ENCODE measurements at places on chromosomes 7 and 10.
A peak's percentile ranks its signal among the peaks of the same experiment; 100 is the strongest.

DNA sequence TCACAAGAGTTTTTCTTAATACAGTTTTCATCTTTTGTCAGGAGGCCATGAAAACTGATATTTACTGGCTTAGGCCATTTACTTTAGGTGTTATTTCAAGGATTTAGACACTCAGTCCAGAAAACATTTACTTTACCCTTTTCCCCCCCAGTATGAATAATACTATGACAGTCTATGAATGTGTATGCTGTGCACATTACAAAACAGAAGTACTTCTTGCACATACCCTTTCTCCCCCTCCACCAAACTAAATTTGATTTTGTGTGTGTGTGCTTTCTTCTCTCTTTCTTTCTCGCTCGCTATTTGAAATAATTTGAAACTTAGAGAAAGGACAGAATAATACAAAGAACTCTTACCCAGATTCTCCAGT lies 41.3 kb downstream of the RBM33 start:
- DNase-seq, result no peak

- DNase-seq, result no peak
Measured at GRCh38 chr7:131288450-131288849, 39.2 kb upstream of the MKLN1 start.

- DNase-seq, result no peak
Measured at GRCh38 chr10:129780901-129781795, 182.9 kb downstream of the EBF3 start.

GRCh38 chr7:41643616-41644015 lies 59.3 kb downstream of the INHBA start:
- DNase-seq, result no peak

DNA sequence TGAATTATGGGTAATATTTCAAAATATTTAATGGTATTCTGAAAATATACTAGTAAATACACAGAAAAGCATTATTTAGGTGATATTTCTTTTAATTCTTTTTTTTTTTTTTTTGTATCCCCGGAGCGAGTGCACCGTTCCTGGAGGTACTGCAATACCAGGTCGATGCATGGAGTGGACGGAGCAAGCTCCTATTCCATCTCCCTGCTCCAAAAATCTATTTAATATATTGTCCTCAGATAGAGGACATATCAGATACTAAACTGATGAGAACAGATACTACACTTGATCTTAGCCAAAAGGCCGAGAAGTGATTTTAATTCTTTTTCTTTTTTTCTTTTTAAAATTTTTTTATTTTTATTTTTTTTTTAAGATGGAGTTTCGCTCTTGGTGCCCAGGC lies 10.8 kb downstream of the BTRC start:
- DNase-seq, result no peak

DNA sequence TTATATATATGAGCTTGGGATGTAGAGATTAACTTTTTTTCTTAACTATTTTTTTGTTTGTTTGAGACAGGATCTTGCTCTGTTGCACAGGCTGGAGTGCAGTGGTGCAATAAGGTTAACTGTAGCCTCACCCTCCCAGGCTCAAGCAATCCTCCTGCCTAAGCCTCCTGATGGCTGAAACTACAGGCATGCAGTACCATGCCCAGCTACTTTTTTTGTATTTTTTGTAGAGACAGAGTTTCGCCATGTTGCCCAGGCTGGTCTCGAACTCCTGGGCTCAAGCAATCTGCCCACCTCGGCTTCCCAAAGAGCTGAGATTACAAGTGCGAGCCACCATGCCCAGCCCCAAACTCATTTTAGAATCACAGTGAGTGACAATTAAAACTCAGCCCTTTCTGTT lies 105.2 kb downstream of the CUBN start:
- DNase-seq, result no peak

- no peak for DNase-seq
Measured at GRCh38 chr10:102264371-102264770, 19.0 kb downstream of the GBF1 start.

DNA sequence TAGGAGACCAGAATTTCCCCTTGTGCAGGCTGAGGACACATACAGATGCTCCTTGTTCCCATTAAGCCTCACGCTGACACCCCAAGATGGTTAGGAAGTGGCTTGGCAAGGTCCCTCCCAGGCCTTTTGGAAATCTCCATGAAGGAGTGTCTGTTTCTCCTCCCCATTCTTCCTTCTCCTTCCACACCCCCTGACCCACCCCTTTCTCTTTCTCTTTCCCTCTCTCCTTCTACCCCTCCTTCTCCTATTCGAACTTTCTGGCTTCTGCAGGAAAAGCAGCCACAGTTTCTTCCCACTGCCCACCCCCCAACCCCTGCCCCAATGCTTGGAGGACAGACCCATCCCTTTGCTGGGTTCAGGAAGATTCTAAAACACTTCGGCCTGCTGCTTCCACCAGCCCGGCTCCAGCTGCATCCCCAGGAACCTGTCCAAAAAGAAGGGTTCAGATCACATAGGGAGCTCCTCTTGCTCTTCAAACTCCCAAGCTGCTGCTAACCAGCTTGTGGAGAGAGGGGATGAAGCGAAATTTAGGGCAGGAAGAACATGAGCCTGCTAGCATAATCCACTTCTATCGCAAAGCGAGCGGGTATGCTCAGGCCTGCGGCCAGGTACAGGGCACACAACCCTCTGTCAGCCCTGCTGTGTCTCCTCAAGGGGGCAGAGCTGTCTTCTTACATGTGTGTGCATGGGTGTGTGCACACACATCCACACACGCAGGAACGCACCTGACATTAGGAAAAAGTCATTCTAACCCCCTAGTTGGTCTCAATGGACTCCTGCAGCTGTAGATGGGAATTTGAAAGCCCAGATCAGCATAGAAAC lies 80.4 kb downstream of the PPP1R3C start:
- DNase-seq, result peak; percentile 43

DNA sequence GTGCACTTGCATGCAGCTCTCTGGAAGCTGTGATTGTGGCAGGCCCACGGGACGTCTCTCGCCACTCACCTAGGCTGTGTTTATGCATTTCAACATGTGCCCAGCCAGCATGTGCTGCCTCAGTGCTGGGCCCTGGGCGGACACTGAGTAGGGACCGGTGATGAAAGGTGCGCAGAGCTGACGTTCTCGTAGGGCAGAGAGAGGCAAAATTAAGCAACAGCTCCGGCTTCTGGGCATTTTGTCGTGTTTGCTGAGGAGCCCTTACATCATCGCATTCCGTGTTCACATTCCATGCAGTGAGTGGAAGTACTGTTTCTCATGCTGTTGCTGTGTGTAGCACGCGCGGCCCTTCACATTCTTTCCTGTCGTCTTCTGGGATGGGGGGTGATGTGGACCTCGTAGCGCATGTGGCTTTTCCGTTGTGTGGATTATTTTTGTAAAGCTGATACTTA lies 50.5 kb downstream of the PRF1 start:
- DNase-seq, result peak; percentile 96

DNA sequence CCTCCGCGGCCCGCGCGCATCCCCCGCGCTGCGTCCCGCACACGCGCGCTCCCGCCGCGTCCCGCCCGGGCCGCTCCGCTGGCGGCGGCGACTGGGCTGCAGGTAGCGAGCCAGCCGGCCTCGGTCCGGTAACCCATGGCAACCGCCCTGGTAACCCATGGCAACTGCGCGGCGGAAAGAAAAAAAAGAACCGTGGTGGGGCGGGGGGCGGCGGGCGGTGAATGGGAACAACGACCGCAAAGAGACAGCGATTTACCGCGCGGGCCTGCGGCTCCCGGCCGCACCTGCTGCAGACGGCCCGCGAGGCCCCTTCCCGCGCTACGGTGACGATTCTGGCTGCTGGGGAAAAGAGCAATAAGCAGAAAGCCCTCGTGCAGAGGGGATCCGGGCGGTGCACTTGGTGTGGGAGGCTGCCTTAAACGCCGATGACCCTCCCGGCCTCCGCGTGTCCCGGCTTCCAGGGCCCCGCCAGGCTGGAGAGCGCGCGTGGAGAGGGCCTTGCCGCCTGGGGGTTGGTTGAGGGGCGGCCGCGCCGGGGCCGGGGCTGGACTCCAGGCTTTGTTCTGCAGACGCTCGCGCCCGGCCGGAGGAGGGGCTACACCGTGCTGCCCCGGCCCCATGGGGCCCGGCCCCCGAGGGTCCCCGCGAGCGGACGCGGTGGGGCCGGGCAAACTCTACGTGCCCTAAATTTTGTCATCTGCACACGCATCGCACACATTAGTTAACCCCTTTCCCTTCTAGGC lies 84.7 kb downstream of the SNX10 start:
- DNase-seq, result no peak

- peak; percentile 3 for DNase-seq
Measured at GRCh38 chr7:110442381-110442837, 648.5 kb upstream of the LRRN3 start.

DNA sequence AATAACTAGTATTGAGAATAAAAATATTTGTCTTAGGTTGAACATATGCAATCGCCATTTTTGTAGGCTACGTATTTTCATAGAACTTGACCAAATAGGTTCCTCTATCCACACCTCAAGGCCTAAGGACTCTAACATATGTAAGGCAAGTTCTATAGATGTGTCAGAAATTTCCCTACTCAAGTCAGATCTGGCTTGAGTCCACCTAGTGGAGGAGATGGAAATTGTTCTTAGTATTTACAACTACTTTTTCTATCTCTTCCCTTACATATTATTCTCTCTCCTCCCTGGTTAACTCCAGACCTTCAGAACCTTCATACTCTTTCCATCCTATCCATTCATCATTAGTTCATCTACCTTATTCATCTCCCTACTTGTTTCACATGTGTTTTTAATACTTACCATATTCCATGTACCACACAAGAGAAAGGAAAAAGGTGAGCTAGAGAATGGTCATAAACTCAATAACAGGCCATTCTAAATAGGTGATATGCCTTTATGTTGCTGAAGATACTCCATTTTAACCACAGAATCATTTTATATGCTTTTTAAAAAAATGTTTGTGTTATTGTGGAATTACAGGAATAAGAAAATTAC lies 174.5 kb upstream of the HDAC9 start:
- peak; percentile 74 for DNase-seq

- no peak for DNase-seq
Measured at GRCh38 chr7:108367946-108368345, 88.3 kb downstream of the NRCAM start.

DNA sequence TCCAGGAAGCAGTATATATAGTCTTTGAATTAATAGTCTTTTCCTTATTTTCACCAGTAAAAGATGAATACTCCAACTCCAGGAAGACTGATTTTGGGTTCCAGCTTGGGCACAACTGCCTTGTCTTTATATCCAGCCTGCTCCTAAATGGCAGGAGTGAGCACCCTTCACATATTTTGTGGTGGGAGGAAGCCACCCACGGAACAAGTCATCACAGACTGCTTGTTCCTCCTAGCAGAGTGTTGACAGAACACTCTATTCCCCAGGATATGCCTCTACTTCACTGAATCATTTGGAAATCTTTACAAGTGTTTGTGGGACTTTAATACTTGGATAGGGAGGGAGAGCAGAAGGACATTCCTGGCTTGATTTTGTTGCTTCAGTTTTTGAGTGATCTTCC lies 31.7 kb downstream of the ITPRID1 start:
- DNase-seq, result no peak

DNA sequence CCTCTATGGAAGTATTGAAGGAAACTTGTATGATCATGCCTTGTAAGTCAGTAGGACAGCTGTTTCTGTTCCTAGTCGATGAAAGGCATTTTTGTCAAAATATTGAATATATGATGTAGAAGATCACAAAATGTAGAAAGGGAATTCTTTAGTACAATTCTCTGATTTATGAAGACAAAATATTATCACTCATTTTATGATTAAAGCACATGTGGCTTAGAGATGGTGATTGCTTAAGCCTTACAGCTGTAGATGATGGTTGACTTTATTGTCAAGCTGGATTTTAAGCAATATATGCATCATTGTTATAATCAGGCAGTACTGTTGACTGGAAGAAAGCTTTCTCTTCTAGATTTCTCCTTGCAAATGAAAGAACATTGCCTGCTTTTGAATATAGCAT lies 26.4 kb downstream of the MXI1 start:
- DNase-seq, result no peak

- DNase-seq, result no peak
Measured at GRCh38 chr10:117175215-117175900, 21.9 kb upstream of the KCNK18 start.

- peak; percentile 4 for DNase-seq
Measured at GRCh38 chr10:27241010-27241651, 534 bp upstream of the ACBD5 start.

- no peak for DNase-seq
Measured at GRCh38 chr7:133830081-133830480, 297.1 kb upstream of the LRGUK start.

DNA sequence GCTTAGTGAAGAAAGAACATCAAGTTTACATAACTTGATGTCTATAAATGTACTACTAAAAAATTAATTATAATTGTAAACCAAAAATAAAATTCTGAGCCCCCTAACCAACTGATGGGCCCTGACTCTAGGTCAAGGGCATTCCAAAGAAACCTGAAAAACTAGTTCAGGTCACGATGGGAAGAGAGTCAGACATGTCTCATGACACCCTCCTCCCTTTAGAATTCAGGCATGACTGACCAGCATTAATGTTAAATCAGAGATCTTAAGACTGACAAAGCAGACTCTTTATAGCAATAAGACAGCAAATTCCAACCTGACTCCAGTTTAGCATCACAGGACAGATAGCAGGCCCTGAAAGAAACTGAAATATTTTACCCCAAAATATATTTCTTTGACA lies 21.6 kb upstream of the OTUD1 start:
- DNase-seq, result no peak

- no peak for DNase-seq
Measured at GRCh38 chr7:132437730-132438129, 138.5 kb downstream of the PLXNA4 start.

- no peak for DNase-seq
Measured at GRCh38 chr7:69204943-69205342, 393.3 kb upstream of the AUTS2 start.

- peak; percentile 4 for DNase-seq
Measured at GRCh38 chr10:97788552-97789442, 17.0 kb upstream of the SFRP5 start.
